CD14-positive monocyte (primary cell): ENCODE measurements at places on chromosomes 2 and 18.

DNA sequence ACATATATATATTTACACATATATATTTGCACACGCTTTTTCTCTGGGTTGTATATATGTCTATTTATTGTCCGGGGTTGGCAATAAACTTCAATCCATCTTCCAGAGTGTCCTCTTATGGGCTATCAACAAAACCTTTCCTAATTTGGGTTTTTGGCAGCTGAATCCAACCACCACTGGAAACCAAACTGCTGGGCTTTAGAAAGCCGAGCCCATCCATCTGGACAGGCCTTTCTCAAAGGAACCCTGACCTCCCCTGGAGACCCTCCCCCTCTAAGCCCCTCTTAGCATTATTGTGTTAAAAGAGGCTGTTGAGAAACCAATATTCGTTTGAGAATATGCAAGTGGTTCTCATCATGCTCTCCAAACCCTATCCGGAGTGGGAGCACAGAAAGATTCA is 153.6 kb downstream of the NRP2 start:
- no peak for DNase-seq

GRCh38 chr18:49360582-49360981 is 99.9 kb downstream of the DYM start:
- no peak for DNase-seq

- DNase-seq, result no peak
Measured at GRCh38 chr2:123532994-123533393, 492.1 kb upstream of the CNTNAP5 start.

GRCh38 chr2:81598453-81598852 is 1293.9 kb upstream of the LRRTM1 start:
- no peak for DNase-seq

DNA sequence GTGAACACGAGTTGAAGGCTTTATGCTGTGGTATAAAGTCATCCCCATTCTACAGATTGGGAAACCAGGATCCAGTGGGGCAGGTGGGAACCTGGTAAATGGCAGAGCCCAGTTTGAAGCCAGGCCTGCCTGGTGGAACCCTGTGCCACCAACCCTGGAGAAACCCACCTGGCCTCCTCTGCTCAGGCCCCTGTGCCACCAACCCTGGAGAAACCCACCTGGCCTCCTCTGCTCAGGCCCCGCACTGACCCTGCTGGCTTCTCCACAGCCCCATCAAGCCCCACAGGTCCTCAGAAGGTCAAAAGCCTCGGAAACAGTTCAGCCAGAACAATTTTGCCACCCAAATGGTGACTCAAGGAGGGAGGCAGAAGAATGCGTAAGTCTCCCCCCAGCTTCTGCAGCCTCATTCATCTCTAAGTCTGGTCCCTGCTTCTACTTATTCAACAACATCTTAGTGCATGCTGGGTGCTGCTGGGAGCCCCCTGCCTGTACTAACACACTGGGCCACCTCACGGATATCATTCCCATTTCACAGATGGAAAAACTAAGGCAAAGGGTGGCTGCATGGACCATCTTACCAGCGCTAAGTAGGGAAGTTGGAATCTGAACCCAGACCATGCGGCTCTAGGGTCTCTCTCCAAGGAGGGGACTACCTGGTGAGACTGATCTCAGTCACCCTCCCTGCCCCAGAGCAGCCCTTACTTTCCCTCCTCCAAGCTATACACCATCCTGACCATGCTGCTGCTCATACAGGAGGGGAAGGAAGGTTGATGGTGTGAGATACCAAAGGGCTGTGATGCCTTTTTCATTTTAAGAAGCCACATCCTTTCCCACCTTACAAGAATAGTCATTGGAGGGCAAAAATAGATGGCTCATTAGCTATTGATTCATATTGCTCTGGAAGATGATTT is 93.7 kb upstream of the ID2 start:
- DNase-seq, result no peak

DNA sequence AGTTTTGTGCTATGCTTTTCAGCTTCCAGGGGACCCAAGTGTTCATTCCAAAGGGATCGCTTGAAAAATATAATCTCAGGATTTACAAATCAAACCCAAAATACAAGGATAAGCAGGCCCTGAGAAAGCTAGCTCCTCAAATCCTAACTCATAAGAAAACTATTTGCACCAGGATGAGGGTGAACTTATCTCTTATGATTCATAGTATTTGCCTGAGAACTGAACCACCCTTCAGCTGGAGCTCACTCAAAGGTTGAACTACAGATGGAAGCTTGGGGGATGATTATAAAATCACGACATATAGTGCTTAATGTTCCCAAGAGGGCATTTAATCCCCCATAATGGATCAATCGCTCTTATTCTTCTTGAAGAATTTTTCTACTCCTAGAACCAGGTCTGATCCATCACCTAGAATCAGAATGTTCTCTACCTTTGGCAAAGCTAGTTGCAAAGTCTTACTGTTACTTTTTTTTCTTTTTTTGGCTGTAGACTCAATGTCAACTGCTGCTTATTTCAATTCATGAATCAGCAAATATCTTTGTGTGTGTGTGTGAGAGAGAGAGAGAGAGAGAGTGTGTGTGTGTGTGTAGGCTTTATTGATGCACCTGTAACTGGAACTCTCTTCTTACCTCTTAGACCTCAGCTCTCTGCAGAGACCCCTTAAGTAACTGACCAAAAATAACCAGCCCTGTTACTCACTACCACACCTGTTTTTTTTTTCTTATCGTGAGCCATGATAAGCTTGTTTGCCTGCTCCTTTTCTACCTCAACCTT is 44.8 kb downstream of the ARL4C start:
- DNase-seq, result no peak

- peak; percentile 17 for DNase-seq
Measured at GRCh38 chr2:229800997-229801754, 86.8 kb upstream of the DNER start.

GRCh38 chr18:35371412-35372195 is 5.5 kb downstream of the ZNF396 start:
- DNase-seq, result no peak

DNA sequence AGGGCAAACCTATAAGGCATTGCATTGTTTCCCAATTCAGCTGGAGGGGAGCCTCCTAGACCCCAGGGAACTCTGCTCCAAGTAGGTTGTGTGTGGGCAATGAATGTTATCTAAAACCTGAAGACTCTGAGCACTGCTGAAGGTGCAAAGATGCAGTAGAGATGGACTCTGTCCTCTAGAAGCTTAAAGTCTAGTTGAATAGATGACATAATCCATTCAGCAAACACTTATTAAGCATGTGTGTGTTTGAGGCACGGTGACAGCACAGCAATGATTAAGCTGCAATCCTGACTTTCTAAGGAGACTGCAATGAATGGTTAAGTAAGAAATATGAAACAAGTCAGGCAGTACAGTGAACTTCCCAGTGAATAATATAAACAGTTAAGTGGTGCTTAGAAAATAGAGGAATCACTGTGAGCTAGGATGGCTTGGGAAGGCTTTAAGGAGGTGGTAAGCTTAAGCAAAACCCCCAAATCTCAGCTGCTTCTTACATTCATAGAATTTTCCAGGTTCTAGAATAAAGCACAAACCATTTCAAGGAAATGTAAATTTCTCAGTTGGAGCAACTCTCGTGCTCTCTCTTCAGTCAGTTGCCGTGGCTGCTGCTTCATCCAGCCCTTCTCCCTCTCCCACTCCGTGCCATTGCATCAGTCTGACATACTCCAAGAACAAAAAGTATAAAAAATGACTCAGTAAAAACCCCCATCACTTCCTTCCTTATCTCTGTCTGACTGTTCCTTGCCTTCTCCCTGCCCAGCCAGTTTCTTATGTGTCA is 19.1 kb downstream of the MXD1 start:
- peak; percentile 90 for DNase-seq

DNA sequence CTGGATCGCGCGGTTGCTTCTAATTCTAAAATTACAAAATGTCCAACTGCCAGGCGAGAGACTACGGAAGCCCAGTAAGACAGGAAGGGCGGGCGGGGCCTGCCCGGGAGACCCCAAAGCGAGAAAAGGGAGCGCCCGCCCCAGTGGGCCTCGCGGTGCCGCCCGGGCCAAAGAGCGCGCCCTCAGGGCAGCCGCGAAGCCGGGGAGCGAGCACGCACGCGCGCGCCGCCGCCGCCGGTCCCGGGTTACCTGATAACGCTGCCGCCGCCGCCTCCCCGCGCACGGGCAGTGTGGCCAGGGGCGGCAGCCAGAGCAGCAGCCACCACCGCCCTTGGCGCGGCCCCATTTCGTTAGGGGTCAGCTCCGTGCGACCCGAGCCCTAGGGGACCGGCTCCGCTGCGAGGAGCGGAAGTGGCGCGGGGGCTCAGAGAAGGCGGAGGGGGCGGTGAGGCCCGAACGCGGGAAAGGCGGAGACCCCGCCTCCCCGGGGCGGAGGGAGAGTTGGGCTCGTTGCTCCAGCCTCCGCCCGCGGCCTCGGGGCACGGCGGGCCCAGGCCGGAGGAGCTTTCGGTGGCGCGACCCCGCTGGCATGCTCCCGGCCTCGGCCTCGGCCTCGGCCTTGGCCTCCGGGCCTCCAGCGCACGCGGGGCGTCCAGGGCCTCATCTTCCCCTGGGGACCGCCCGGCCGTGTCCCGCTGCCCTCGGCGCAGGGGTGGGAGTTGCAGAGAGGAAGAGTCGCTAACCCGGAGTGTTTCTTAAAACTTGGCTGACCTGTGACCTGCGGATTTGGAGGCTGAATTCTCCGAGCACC is at the start of gene NEMP2:
Gene NEMP2 (minus strand): TSS at position 413 of the 811 bp plus-strand sequence. CDS start 67 bp downstream, at position 346.
- DNase-seq, result peak; percentile 58

DNA sequence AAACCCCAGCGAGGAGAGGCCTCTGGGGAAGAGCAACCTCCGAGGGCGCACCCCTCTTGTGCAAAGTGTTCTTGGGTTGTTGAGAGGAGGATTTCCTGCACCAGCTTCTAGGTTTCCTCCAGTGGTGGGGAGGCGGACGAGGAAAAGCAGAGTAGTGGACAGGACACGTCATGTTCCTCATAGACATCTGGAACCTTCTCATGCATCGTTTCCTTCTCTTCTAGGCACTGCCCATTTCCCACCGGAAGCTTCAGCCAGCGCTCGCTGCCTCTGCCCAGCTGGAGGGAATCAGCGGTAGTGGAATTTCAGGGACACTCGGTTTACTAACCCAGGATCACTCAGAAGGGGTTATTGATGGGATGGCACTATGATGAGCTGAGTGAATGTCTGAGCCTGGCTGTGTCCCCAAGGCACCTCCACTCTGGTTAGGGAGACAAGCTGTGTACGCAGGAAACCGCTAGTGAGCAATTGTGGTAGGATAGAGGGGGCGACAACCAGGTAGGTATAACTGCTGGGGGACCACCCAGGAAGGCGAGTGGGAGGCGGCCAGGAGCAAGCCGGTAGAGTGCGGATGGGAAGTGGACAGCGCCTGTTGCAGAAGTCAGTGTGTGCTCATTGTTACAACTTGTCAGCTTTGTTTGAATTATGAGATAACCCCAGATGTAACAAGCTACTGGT is 960 bp upstream of the APOB start:
- no peak for DNase-seq

GRCh38 chr2:233107831-233108300 is 47.7 kb downstream of the INPP5D start:
- DNase-seq, result no peak

DNA sequence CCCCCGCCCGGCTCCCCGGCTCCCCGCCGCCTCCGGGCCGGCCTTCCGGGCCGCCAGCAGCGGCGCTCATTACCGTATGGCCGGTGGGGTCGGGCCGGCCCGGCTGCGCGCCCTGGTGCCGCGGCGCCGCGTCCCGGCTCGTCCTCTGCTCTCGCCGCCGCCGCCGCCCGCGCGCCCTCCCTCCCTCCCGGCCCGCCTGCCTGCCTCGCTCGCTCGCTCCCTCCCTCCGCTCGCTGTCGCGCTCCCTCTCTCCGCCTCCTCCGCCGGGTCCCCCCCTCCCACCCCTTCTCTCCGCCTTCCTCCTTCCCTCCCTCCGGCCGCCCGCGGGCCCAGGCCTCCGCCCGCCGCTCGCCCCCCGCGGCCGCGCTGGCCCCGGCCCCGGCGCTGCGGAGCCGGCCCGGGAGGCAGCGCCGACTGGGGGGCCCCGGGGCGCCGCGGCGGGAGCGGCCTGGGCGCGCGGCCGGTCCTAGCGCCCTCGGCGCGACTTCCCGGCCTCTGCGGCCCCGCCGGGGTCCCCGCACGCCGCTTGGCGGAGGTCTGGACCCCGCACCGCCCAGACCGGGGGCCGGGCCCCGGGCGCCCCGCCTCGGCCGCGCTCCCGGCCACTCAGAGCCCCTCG is at the start of gene DNMT3A:
Gene DNMT3A (minus strand): TSS at position 173 of the 619 bp plus-strand sequence. CDS start 27,941 bp downstream, outside the sequence.
- peak; percentile 7 for DNase-seq

- no peak for DNase-seq
Measured at GRCh38 chr2:121663434-121663833, 14.2 kb upstream of the CLASP1 start.

GRCh38 chr2:181218401-181218821 is 238.0 kb downstream of the UBE2E3 start:
- no peak for DNase-seq

GRCh38 chr2:234163510-234164045 is 113.1 kb downstream of the SPP2 start:
- DNase-seq, result no peak

DNA sequence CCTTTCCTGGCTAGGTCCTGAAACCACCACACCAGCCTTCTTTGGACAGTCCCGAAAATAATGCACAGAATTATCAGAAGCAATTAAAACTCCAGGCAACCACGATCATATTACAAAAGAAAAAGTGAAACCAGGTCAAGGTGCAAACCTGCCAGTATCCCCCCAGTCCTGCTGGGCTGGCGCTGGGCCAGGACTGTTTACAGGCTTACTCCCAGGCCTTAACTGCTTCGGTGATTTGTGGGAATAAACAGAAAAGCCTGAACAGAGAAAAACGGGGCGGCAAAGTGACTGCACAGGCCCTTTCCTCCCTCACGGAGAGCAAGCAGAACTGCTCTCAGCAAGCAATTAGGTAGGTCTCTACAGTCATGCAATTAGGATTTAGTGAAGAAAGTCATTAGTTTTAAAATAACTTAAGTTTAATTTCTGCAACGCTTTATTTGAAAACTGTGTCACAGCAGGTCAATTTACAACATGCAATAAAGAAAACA is 1.3 kb downstream of the HDAC4 start:
- no peak for DNase-seq

- no peak for DNase-seq
Measured at GRCh38 chr2:158931572-158931971, 36.9 kb upstream of the TANC1 start.

DNA sequence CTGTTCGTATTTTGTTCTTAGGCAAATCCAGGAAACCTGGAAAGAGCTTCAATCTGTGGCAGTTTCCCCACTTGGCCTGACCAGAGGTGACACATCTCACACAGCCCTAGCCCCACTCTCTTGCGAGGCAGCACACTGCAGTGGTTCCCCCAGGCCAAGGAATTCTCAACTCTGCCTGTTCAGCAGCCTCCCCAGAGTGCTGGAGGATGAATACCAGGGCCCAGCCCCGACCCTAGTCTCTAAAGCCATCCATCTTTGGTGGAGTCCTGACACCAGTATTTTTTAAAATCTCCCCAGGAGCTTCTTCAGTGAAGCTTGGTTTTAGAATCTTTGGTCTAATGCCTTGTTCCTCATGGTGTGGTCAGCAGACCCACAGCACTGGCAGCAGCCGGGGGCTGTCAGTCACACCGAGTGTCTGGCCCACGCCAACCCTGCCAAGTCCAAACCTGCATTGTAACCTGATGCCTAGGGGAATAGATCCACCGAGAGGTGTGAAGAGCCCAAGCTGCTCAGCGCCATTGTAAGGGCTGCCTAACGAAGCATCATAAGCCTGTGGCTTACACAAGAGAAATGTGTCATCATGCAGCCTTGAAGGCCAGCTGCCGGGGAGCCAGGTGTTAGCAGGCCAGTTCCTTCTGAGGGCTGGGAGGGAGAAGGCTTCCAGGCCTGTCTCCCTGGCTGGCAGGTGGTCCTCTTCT is 428.7 kb upstream of the ID2 start:
- DNase-seq, result no peak

GRCh38 chr2:73238149-73238548 is 4.0 kb downstream of the CCT7 start:
- DNase-seq, result no peak
